GM12864 (cell line): ENCODE measurements at places on chromosomes 4 and X.

GRCh38 chr4:122665161-122665929 lies 44.5 kb upstream of the IL21 start:
- no peak for DNase-seq

DNA sequence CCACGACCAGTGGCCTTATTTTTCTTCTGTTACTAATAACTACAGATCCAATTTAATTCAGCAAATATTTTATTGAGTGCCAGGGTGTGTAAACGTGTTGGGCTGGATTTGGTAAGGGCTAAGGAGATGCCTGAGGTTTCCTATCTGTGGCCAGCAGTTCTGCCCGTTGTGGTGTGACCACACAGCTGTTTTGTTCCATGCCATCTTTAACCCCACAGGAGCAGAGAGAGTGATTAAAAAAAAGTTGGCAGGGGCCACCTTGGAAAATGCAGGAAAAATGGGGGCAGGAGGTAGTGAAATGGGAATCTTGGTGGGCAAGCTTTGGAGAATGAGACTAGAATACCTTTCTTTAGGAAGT lies 1.1 kb downstream of the PLAC8 start:
- no peak for DNase-seq

GRCh38 chr4:39259571-39260330 lies 77.4 kb downstream of the WDR19 start:
- no peak for DNase-seq

DNA sequence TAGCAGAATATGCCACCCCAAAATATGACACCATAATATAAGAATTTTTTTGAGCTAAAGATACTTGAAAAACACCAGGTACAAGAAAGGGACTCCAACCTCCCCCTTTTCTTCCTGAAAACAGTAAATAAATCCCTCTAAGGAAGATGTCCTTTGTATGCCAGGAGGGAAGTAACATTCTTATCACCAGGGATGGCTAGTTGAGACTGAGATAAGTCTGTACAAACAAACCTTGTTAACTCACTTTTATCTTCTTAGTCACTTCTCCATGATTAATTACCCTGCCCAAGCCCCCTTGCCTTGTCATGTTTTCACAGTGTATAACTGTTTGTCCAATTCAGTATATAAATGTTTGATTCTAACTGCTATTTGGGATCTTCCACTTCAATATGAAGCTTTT lies 888.0 kb downstream of the PCDH18 start:
- no peak for DNase-seq
